ENCODE measurements at places on chromosomes 16 and 17.

DNA sequence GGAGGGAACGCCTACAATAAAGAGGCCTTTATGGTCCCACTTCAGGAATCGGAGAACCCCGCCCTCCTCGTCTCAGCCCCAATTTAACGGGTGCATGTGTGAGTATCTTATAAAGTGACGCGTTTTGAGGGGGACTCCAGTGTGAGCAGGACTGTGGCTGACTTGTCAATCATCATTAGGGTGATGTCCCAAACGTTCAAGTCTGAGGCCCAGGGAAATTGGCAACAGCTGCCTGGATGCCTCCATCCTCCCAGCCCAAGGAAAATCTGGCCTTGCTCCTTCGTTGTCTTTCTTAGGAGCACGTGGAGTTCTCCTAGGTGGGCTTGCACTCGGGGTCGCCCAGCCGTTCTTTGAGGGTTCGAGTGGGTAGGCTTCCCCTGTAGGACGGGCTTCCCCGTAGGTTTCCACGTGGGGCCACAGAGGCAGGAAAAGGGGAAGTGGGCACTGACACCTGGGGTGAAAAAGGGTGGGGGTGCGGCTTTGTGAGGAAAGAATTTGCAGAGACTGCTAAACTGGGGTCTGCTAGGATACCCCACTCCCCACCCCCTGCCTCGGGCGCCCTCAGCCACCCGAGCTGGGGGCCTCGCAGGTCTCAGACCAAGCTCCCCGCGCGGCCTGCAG is 561 bp upstream of the HERPUD1 start:
- DNase-seq = no peak

GRCh38 chr17:55368706-55369105 is 52.9 kb downstream of the MMD start:
- DNase-seq = no peak

DNA sequence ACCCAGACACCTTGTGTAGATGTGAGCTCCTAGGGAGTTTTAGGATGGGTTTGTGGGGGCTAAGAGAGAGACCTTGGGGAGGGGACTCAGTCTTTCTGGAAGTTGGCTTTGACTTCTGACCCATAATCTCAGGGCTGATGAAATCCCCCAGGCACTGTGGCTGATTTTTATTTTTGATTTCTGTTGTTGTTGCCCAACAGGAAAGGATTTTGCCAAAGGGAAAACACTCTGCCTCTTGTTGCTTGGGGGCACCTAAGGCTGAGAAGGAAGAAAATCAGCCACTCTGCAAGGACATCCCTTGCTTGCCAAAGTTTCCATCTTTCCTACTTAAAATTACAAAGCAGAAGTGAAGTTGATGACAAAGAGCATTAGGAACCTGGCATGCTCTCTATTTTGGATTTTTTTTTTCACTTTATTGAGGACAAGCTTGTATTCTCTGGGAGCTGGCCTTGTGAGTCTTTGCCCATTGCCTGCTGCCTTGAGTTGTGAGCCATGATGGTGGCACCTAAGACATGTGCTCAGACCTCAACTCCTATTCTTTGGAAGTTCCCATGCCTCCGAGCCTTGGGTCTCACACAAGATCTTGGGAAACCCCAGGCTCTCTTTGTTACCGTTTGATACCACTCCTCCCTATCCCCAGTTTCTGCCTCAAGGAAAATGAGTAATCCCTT is 3.2 kb upstream of the C1QTNF1 start:
- no peak for DNase-seq

DNA sequence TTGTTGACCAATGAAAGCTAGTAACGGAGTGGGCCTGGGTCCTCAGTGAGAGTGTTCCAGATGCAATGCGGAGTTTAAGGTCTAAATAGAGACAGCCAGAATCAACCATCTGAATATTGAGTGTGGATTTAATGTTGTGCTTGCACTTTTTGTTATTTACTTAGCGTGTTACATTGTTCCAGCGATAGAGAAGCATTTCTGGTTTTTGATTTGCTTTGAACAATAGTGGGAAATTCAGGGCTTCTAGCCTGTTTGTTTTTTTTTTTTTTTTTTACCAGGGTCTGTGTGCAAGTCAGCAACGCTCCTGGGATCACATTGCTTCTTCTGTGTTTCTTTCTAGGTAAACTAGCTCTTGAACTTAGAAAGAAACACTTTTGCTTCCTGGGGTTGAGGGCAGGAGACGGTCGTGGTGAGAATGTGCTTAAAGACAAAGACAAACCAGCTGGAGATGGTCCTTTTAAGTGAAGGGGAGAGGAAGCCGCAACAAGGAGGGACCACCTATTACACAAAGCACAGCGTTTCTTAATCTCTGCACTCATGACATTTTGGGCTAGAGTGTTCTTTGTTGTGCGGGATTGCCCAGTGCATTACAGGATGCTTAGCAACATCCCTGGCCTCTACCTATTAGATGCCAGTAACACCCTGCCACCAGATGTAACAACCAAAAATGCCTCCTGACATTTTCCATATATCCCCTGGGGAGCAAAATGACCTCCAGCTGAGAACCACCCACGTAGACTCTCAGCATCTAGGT is 119.2 kb downstream of the MAP2K6 start:
- no peak for DNase-seq

- no peak for DNase-seq
Observed at GRCh38 chr16:89330177-89330856, 112.8 kb downstream of the ZNF778 start.

DNA sequence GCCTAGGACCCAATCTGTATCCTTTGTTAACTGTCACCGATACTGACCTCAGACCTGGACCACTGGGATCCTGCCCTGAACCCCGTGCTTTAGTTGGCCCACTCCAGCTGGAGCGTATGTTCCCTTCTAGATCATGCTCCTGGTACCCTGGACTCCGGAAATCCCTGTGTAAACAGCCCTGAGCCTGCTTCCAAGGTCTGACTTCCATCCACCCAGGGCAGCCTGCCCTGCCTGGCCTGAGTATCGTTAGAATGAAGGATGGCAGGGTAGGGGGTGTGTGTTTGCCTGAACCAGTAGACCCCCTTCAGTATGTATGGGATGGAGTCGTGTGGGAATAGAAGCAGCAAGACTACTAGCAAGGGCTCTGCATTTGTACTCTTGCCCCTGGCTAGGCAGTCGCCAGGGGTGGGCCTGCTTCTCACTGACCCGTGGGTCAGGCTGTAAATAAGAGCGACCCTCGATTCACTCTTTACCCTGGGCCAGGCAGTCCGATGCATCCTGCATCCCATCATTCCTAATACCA is 691 bp upstream of the TMEM98 start:
- DNase-seq = no peak

DNA sequence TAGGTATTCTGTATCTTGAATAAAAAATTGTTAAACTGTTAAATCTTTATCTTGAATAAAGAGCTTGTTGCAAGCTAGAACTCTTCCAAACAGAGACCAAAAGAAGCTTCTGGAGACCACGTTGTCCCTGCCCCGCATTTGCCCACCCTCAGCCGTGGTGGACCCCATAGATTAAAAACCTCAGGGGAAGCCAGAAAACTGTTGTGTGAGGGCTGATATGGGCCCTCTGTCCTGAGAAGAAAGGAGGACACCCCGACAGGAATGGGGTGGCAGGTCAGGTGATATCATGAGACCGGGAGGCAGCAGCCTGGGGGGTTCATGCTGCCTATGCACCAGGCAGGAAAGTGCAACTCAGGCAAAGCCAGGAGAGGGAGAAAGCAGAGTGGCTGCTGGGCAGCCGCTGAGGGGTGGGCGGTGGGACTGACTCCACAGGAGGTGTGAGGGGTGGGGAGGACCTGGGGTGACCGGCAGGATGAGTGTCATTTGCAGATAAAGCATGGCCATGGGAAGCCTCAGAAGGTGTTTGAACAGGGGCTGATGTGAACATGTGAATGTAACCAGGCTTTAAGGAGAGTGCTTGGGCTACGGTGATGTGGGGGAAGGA is 147.8 kb downstream of the IRF8 start:
- no peak for DNase-seq

DNA sequence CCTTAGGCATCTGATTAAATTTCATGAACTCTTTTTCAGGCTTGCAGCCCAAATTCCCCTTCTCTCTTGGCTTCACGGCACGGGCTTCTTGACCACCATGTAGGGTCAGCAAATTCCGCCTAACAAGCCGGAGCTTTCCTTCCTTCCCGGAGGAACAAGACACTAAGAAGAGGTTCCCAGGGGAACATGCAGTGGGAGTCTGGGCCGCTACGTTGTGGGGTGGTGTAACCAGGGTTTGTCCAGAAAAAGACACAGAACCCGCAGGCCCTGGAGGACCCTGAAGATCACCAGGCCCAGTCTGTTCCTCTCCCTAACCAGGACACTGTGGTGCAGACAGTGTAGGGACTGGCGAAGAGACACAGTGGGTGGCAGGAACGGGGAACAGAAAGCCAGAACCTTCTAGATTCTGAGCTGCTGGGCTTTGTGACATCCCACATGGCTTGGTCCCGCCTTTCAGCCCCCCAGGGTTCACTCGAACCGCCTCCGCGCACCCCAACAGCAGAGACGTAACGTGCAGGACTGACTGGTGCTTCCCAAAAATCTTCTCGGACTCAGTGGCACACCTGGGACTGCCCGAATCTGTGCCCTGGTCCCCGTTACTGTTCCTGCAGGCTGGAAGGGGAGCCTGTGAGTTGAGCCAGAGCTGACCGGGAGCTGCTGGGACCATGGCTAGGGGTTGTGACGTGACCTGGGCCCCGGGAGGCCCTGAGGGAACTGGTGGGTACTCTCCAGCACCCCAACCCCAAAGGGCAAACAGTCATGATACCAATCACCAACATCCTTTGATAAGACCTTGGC is 55.2 kb downstream of the TBC1D16 start:
- no peak for DNase-seq

DNA sequence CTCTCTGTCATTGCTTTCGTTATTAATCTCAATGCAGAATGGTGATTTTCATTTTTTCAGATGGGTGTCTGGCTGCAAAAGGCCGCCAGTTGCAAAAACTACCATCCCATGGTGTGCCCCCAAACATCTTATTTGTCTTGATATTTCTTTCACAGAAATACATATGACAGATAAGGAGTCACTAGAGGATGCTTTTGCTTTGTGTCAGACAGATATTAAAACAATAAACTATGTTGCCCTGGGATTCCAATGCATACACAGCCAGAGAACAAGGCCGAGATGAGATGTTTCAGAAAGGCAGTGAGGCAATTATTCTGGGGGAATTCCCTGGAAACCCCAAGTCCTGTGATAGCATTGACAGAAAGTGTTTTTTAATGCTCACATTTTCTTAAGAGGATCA is 307.7 kb downstream of the RBFOX1 start:
- DNase-seq = no peak

DNA sequence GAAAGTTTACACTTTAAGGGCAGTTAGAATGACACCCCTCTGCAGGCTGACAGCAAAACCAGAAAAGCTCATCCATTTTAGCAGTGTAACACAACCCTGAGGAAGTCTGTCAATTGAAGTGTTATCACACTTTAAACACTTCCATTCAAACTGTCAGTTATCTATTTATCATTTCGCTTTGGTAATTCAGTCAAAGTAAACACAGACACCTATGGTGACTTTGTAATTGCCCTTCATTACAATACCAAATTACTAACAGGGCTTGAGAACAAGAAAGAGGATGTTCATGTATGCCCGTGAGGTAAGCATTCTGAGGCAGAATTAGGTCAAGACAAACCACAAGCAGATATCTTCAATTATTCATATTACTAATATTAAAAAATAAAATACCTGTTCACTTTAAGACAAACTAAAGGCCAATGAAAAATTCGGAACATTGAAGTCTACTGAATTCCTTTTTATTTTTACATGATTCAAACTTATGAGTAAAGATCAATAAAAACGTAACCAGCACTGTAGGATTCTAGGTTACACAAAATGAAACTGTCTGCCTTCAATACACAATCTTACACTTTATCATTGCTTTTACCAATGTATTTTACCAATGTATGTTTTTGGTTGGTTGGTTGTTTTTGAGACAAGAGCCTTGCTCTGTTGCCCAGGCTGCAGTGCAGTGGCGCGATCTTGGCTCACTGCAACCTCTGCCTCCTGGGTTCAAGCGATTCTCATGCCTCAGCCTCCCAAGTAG is 57.1 kb downstream of the BRIP1 start:
- DNase-seq = no peak

DNA sequence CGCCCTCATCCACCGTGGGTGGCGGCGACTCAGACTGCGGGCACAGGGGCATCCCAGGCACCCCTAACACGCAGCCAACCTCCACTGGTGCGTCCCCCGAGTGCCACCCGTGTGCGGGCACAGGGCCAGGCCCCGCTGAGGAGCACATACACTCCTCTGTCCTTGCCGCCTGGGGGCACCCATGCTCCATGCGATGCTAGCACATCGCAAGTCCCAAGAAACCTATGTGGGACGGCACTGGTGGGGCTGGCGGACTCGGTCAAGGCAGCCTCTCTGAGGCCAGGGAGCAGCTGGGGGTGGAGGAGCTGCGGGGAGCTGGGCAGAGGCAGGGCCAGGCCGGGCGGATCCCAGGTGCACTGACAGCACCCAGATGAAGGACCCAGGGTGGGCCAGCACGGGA is 4.0 kb downstream of the ZNF598 start:
- DNase-seq = no peak

DNA sequence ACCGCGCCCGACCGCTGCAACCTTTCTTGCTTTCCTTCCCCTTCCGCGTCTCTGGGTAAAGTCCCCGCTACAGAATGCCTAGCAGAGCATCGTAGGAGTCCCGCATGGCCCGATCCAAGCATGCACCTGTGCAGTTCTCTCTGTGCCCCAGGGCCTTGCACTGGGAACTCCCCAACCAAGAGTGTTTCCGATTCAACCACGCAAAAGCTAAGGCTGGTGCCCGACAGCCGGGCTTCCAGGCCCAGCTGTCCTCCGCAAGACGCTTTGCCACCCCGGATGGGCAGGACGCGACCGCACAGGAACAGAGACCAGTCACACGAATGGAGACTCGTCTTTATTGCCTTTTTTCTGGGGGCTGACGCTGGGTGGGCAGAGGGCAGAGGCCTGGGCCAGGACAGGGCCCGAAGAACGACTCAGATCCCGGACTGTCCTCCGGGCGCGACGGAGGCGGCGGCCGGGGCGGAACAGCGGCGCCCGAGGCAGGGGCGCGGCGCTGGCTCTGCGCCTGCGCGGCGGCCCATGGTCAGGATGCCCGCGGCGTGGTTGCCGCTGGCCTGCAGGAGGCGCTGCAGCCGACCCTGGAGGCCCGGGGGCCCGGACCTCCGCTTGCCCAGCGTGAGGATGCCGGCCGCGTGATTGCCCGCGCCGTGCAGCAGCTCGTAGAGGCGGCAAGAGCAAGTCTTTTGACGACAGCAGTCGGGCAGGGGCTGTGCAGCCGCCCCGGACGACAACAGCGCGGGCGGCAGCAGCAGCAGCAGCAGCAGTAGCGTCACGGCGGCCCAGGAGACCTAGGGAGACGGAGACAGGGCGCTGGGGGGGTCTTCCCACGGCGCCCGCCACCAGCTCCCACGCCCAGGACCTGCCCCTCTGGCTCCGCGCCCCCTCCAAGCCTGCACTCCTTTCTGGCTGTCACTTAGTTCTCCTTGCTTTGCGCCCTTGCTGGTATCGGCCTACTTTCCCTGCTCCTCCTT is 1.2 kb downstream of the HCRT start:
- peak; percentile 32 for DNase-seq

- DNase-seq = no peak
Observed at GRCh38 chr16:28145796-28146195, 66.0 kb downstream of the XPO6 start.

- DNase-seq = no peak
Observed at GRCh38 chr17:50355336-50355700, 9.4 kb downstream of the XYLT2 start.

- DNase-seq = no peak
Observed at GRCh38 chr16:86449446-86450095, 60.8 kb upstream of the FOXF1 start.

- no peak for DNase-seq
Observed at GRCh38 chr16:48244863-48245195, 729 bp downstream of the LONP2 start.

Measured in stimulated activated CD4-positive, alpha-beta T cell treated with anti-CD3 and anti-CD28 coated beads, Interleukin-1b, Interleukin-23, amount 100 ng/mL, for 1 hour (primary cell).